Naive thymus-derived CD4-positive, alpha-beta T cell (primary cell): ENCODE measurements at places on chromosomes 12 and 14.

DNA sequence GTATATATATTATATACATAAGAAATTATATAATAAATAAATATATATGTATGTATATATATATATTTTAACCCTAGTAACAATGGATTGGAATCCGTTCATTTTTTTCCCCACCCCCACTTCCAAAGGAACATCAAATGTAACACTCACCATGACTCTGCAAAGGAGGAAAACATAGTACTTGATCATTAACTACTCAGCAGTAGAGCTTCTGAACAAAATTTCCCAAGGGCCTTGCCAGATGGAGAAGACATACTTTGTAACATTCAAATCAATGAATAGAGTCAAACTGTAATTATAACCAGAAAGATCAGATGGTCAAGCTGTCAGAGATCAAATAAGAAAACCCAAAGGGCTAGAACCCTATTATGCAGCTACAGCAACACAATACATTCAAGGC is 126.0 kb upstream of the CNTN1 start:
- H3K4me1 ChIP-seq, result no peaks in the 10 kb centered on the region
- H3K36me3 ChIP-seq, result no peaks in the 10 kb centered on the region
- H3K27me3 ChIP-seq, result no peaks in the 10 kb centered on the region
- DNase-seq, result no peak
- H3K27ac ChIP-seq, result no peak overlapping the region
- no peak overlapping the region for H3K4me3 ChIP-seq

DNA sequence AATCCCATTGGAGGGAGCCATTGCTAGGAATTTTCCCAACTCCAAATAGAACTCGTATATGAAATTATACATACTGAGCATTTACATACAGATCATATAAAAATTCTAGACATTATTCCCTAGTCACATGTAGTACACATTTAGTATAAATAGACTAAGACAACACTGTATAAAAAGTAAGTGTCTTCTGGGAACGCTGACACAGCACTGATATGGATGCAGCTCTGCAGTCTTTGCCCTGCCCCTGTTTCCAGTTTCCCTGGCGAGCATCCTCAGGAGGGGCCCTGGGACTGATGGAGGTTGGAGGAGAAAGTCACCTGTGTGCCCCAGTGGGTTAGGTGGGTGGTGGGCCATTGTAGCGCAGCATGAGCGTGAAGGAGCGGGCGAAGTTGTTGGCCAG is 97.8 kb upstream of the CLMN start:
- no peak overlapping the region for H3K27ac ChIP-seq
- DNase-seq, result no peak
- peaks cover 9% of the 10 kb centered on the region for H3K36me3 ChIP-seq
- H3K27me3 ChIP-seq, result no peaks in the 10 kb centered on the region
- H3K4me3 ChIP-seq, result no peak overlapping the region

DNA sequence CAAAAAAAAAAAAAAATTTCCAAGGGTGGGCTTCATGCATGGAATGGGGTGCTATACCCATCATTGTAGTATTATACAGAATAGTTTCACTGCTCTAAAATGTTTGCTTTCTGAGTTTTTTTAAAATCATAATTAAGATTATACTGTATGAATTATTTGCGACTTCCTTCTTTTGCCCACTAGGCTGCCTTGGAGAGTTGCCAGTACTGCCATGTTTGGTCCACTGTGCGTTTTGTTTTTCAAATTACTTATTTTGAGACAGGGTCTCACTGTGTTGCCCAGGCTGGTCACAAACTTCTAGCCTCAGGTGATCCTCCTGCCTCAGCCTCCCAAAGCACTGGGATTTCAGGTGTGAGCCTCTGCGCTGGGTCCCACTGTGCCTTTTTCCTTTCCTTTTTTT is 19.9 kb downstream of the PLBD2 start:
- no peaks in the 10 kb centered on the region for H3K4me1 ChIP-seq
- no peak overlapping the region for H3K27ac ChIP-seq
- no peak for DNase-seq
- H3K36me3 ChIP-seq, result peaks cover 5% of the 10 kb centered on the region
- no peak overlapping the region for H3K4me3 ChIP-seq

DNA sequence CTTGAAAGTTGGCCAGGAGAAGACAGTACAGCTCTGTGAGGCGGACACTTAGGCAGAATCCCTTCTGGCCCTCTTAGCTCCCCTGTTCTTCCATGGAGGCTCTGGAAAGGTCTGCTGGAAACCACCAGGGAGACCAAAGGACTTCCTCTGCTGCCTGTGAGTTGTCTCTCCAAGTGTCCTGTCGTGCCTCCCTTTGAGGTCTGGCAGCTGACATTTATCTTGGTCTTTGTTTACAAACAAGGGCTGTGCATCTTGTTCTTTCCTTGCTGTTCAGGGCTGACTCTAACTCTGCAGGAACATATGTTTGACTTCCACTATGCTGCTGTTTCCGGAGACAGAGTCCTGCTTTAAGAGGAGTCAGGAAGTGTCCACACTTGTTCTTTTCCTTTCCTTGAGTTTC is 159.9 kb upstream of the FRMD6 start:
- no peaks in the 10 kb centered on the region for H3K27me3 ChIP-seq
- no peak overlapping the region for H3K27ac ChIP-seq
- DNase-seq, result no peak
- no peaks in the 10 kb centered on the region for H3K36me3 ChIP-seq
- no peak overlapping the region for H3K4me3 ChIP-seq
